ENCODE measurements at places on chromosomes 4 and X.
A peak's percentile ranks its signal among the peaks of the same experiment; 100 is the strongest.

- peak; percentile 98 for DNase-seq
These were observed 9.9 kb downstream of the TNIP2 start for GRCh38 chr4:2745981-2746806.

DNA sequence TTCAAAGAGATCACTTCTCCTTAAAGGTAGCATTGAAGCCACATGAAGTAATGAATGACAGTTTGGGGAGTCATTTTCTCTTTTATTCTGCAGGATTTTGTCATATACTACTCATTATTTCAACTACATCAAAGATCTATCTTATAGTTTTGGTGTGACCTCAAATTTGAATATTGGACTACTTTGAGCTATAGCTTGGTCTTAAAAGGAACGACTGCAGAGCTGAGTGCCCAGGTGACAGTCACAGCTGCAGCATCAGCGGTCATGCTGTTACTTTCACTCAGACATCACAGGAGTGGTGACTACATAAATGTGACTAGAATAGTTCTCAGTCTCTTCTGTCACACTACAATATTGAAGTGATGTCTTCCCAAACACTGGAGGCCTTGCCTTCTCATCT is 10.7 kb upstream of the SPCS3 start:
- DNase-seq, result no peak

- DNase-seq, result no peak
These were observed 181.3 kb downstream of the SOWAHB start for GRCh38 chr4:76716658-76717057.

DNA sequence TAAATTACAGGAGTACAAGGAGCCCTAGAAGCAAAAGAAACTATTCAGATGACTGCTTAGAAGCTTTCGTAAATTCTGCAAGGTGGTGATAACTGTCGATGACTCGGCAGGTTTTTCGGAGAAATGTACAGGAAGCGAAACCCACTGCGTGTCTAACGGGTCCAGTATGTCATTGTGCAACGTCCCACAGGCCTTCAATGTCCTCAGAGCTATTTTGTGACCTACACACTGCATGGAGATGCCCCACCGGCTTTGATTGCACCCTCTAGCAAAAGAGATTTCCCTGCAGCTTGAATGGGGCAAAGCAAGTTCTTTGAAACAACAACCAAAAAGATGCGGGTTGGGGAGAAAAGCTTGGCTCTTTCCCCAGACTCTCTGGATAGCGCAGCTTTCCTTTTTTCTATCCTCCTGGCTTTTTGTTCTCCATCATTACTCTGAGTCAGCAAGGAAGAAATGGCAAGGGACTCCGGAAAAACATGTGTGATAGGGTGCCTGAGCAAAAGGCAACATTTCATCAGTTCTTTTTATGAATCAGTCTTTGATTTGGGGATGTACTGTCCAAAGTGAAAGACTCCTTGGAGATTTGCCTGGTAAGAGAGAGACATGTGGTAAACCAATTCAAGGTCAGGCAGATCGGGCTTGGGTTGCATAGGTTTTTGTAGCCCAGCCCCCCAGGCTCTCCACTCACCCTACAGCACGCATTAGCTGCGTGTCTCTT is 112.0 kb upstream of the TBL1X start:
- peak; percentile 91 for DNase-seq

DNA sequence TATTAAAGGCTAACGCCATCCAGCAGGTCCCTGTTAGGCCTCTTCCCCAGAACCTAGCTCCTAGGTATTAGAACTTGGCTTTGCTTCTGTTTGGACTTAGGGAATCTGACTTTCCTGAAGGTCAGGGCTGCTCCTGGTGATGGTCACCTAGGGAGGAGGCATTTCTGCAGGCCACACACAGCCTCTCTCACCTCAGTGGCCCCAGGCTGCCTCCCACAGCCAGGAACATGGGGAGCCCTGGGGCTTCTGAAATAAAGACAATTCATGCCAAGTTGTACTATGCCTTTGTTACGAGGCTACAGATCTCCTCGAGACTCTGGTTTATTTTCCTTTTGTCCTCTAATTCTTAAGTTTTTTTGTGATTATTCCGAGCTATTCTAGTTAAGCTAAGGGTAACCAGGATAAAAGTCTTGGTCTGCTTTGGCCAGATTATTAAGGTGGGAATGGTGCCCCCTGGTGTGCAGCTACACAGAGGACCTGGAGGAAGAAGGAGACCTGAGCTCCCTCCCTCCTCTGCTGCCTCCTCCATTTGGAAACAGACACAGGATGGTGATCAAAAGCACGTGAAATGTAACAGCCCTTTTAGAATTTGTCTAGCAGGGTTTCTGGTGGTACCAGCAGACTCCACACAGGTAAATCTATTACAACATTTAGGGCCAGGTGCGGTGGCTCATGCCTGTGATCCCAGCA is 131.0 kb downstream of the DCLK2 start:
- peak; percentile 35 for DNase-seq

DNA sequence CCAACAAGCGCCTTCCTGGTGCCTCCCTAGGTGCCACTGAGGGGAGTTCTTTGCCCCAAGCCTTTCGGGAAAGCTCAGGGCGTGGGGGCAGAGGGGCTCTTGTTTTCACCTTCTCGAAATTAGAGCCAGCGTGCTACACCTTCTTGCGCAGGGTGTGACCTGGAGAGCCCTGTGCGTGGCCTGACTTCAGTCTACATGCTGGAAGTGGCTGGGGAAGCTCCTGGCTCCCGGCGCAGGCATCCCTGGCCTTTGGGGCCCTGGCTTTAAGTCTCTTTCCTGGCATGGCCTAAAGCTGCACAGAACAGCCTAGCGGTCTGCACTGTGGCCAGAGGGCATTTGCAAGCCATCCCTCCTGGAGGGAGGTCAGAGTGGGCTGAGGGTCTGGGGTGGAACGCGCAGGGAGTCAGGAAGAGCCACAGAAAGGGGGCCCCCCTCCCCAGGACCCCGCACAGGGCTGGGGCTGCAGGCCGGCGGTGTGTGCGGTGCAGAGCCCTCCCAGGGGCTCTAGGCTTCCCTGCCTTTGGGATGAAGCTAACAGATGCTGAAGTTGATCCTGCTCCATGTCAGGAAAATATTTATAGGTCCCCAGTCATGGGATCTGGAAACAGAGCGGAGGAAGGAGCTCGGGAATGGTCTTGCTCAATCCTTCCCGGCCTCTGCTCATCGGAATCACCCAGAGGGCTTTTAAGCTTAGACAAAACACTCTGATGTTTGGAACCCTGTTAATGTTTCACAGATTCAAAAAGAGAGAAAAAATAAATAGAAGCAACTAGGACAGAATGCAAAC is 781 bp upstream of the SPON2 start:
- DNase-seq, result no peak

- DNase-seq, result no peak
These were observed 44.5 kb upstream of the BTC start for GRCh38 chr4:74838746-74839370.

DNA sequence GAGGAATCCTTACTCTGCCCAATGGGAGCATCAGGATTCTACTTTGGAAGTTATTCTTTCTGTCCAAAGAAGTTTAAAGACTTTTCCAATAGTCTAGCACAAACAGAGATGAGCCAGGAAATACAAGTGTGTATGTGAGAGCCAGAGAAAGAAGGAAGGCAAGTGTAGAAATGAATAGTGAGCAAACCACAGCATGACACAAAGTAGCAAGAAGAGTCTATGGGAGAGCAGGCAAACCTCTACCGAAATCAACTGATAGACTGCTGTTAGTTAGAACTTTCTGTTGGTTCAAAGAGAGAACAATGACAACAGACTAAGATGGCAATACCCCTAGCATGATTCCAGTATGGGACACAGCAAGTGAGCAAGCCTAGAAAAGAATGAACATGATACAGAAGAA is 16.1 kb upstream of the GPR34 start:
- peak; percentile 55 for DNase-seq

DNA sequence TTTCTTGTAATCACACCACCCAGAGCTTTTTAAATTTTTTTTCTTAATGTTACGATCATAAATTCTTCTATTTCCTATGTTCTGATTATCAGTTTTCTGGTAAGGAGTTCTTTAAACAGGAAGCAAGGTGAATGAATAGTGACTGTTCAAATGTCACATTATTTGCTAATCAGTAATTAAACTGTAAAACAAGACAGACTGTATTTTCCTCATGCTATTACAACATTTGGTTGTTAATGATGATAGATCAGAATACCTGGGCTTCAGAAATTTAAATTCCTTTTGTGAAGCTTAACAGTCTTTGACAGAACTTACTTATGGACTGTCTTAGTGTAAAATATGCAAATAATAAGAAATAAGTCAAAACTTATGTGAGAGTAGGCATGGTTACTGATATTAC is 41.4 kb downstream of the CLCN3 start:
- no peak for DNase-seq

- DNase-seq, result no peak
These were observed 197.6 kb upstream of the KLF3 start for GRCh38 chr4:38466401-38466800.

- no peak for DNase-seq
These were observed 1495.1 kb downstream of the C4orf33 start for GRCh38 chr4:130591091-130591490.

DNA sequence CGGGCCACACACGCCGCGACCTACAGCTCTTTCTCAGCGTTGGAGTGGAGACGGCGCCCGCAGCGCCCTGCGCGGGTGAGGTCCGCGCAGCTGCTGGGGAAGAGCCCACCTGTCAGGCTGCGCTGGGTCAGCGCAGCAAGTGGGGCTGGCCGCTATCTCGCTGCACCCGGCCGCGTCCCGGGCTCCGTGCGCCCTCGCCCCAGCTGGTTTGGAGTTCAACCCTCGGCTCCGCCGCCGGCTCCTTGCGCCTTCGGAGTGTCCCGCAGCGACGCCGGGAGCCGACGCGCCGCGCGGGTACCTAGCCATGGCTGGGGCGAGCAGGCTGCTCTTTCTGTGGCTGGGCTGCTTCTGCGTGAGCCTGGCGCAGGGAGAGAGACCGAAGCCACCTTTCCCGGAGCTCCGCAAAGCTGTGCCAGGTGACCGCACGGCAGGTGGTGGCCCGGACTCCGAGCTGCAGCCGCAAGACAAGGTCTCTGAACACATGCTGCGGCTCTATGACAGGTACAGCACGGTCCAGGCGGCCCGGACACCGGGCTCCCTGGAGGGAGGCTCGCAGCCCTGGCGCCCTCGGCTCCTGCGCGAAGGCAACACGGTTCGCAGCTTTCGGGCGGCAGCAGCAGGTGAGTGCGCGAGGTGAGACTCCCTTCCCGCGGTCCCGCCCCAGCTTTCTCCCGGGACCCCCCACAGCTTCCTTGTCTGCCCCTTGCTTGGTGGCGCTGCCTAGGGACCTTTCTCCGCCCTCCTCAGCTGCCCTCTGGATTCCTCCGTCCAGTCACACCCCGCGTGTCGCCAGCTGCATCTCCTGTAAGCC is 678 bp downstream of the BMP3 start:
- no peak for DNase-seq

- DNase-seq, result peak; percentile 18
These were observed 132.8 kb upstream of the GPR101 start for GRCh38 chrX:137166591-137166990.

GRCh38 chr4:183255487-183255886 is 64.6 kb downstream of the CLDN22 start:
- no peak for DNase-seq

DNA sequence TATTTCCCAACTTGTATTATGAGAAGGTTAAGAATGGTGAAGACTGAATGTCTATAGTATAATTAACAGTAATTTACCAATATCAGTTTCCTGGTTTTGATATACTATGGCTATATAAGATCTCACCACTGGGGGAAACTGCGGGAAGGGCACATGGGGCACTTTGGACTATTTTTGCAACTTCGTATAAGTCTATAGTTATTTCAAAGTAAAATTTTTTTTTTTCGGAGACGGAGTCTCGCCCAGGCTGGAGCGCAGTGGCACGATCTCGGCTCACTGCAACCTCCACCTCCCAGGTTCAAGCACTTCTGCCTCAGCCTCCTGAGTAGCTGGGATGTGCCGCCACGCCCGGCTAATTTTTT is 46.1 kb downstream of the CXorf58 start:
- DNase-seq, result peak; percentile 7

- no peak for DNase-seq
These were observed 192.0 kb downstream of the ARHGAP10 start for GRCh38 chr4:147923854-147924253.

GRCh38 chr4:97013711-97014110 is 1129.6 kb downstream of the STPG2 start:
- DNase-seq, result no peak

DNA sequence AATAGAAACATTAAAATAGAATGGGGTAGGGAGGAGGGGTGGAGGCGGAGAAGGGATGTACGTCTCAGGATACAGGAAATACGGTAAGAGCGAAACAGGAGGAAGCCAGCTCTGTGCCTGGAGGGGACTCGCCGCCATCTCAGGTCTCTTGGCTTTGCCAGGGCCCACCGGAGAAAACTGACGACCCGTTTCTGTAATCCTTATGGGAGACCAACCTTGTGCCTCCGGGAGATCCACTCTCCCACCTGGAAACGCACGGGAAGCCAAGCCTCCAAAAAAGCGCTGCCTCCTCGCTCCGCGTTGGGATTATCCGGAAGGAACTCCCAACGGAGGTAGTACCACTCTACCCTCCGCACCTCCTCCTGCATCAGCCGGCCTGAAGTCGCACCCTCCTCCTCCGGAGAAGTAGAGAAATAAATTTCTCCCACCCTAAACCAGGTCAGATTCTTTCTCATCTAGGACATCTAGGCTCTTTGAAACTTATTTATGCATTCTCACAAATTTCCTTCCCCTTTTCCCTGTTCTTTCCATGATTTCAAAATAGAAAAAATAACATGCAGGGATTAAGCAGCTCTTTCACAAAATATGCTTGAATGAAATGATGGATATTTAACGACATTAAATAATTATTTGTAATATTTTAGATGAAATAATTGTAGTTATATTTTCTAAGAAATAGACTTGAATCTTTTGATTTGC is at the start of gene NBDY:
NBDY (plus strand) TSS at position 92 of the 699 bp plus-strand sequence; CDS start at position 203, 111 bp downstream.
- DNase-seq, result peak; percentile 37

GRCh38 chr4:7335344-7336066 is 99.2 kb downstream of the PSAPL1 start:
- peak; percentile 73 for DNase-seq

- no peak for DNase-seq
These were observed 10.3 kb upstream of the BST1 start for GRCh38 chr4:15692602-15693001.

GRCh38 chrX:27619975-27620374 is 29.8 kb downstream of the DCAF8L2 start:
- peak; percentile 8 for DNase-seq

DNA sequence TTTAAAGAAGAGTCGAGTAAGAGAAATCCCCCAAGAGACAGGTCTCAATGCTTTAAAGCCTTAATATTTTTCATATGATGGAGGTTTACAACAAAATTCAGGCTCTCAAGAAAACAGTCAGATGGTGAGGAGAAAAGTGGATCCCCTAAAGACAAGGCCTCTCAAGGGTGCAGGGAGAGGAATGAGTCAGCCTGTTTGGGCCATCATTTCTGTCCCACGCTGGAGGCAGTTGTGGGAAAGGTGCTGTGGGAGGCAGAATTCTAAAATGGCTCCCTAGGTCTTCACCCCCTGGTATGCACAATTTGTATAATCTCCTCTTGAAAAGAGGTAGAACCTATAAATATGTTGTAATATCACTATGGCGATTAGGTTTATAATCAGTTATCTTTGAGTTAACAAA is 4.6 kb upstream of the TIFA start:
- DNase-seq, result peak; percentile 79

DNA sequence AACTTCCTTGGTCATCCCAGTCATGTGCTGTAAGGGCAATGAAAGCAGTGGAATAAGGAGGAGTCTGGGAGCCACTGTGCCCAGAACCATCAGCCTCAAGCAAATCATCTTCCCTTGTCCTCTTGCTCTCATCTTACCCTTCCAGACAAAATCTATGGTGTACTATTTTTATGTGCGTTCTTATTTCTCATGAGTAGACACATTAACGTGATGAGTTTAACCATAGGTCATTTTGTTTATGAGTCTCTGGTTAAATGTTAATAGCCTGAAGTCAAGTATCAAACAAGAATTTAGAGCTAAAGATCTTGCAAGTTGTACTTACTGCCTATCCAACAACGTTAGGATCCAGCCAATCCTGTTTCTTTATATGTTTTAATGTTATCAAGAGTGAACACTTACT is 495.3 kb downstream of the SPRY1 start:
- no peak for DNase-seq

Data from activated CD4-positive, alpha-beta T cell treated with anti-CD3 and anti-CD28 coated beads, Interleukin-2, amount 50 U/mL, for 16 hours (primary cell).